NCI-H2171 treated with DMSO at 0.1 percent for 48 hours (cell line): ENCODE measurements at places on chromosomes 3 and 15.
A peak's percentile ranks its signal among the peaks of the same experiment; 100 is the strongest.

DNA sequence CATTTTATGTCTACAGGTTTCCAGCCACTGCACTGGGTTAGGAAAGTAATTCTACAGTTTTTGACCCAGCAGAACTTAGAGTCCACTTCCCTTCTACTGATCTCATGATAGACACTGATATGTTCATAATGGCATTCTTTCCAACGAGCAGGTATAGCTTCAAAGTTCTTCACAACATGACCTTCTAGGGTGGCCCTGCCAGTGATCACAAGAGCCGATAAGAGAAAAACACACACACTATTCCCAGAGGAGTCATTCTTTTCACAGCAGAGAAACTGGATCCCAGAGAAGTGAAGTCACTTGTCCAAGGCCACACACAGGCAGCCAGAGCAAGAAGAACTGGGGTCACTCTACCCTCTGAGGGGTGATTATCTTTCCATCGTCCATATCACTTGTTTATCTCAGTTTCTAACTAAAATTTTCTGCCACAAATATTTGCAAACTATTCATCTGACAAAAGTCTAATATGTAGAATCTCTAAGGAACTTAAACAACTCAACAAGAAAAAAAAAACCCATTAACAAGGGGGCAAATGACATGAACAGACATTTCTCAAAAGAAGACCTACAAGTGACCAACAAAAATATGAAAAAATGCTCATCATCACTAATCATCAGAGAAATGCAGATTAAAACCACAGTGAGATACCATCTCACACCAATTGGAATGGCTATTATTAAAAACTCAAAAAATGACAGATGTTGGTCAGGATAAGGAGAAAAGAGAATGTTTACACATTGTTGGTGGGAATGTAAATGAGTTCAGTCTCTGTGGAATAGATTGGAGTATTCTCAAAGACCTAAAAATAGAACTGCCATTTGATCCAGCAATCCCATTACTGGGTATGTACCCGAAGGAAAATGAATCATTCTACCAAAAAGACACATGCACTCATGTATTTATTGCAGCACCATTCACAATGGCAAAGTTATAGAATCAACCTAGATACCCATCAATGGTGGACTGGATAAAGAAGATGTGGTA, 31.5 kb downstream of the SPTSSB start:
- DNase-seq = peak; percentile 62

DNA sequence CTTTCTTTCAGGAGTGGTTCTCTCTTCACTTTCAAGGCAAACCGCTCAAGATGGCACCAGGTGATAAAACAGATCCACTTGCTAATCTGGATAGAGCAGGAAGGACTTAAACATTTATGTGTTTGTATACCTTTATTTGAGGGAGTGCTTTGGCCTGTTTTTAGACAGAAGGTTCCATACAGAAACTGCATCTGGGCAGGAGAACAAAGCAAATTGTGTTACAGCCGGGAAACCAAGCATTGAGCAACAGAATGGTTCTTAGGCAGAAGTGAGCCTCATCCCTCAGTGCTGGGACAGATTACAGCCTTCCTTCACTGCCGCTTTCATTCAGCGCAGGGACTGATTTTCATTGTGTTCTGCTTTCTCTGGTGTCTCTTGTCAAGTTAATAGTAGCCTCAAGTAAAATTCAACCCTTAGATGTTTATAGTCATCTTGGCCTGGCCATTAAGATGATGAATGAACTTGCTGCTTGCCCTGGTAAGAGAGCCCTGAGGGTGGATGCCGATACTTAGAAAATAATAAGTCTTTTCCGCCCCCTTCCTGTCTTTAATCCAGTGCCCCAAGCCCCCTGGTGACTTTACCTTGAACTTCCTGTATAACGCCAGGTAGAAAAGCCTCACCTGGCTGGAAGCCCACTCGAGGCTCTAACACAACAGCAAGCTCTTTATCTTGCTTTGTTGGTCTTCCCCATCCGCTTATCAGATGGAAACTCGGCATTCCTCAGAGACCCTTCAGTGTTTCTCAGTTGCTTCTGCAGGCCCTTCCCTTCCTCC, 168.0 kb upstream of the CTDSPL start:
- DNase-seq = no peak

DNA sequence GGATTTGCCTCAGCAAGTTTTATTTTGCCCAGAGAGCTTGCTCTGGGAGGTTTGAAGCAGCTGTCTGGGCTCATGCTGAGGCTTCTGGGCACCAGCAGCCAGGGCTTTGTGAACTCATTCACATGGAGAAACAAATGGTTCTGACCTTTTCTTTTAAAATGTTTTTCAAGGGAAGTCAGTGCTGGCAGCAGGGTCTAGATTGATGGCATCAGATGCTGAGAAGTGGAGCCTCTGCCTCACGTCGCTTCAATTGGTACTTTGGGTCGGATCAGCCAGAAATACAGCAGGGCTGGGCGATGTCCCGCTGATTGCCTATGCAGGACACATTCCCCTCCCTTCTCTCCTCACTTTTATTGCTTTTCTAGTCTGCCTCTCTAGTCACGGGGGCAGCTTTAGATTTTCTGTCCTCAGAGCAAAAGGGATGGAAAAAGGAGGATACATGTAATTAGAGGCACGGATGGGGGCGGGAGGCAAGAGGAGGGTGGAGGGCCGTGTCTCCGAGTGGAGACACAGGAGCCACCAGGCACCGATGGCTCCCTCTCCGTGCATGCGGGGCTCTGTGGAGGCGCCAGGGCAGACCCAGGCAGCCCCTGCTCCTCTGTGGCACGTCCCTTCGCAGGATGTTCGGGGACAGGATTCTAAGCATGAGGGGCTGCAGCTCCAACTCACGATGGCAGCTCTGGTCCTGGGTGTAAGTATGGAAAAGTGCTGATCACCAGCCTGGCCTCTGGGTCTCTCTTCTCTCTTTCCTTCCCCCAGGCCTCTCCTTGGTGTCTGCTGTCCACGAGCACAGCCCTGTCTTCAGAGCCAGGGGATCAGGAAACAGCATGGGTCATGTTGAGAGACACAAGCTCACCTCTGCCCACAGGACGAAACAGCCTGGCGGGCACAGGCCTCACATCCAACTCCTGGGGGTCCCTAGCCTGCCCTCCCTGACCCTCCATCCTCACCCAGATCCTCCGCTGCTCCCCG, 116.1 kb downstream of the FAM43A start:
- no peak for DNase-seq

- DNase-seq = no peak
Observed at GRCh38 chr3:171011109-171011872, 15.2 kb downstream of the SLC2A2 start.

GRCh38 chr15:41490355-41490754, 3.3 kb upstream of the ITPKA start:
- peak; percentile 25 for DNase-seq

GRCh38 chr3:101535221-101535620, 22.2 kb upstream of the SENP7 start:
- no peak for DNase-seq
